ENCODE measurements at places on chromosomes 12 and 14. TPM values are rescaled to one million over a fixed set of nuclear protein-coding genes. Genes with fewer than 3 reads are reported as not detected.
A peak's percentile ranks its signal among the peaks of the same experiment; 100 is the strongest.

Gene SOX5
- total RNA-seq, result 3.9 TPM

- DNase-seq, result no peak
These were observed 207.5 kb downstream of the KIF26A start for GRCh38 chr14:104345621-104346462.

- DNase-seq, result no peak
These were observed 22.9 kb downstream of the DYRK2 start for GRCh38 chr12:67671419-67671818.

DNA sequence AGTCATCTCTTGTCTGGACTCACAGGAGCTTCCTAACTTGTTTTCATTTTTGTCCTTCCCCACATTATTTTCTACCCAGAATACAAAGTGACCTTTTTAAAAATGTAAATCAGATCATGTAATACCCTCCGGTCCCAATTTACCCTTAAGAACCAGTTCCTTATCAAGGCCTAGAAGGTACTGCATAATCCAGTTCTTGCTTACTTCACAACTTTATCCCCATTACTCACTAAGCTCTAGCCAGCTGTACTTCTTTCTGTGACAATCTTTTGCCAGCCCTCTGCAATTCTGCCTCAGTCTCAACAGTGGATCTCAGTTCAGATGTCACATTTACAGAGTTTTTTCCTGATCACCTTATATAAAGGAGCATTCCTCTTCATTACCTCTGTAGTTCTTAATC lies 11.6 kb downstream of the RAP1B start:
- no peak for DNase-seq

Gene P3H3
- 6.3 TPM for total RNA-seq

- DNase-seq, result peak; percentile 4
These were observed 42.8 kb upstream of the RIN3 start for GRCh38 chr14:92470811-92471210.

Gene SLC5A8
- total RNA-seq, result 0.06 TPM

Data from left colon (tissue), 2 donors.